ENCODE measurements at places on chromosomes 1 and 21. TPM values are rescaled to one million over a fixed set of nuclear protein-coding genes. Genes with fewer than 3 reads are reported as not detected.

The NMNAT1 gene
- 3.2 TPM for total RNA-seq

DNA sequence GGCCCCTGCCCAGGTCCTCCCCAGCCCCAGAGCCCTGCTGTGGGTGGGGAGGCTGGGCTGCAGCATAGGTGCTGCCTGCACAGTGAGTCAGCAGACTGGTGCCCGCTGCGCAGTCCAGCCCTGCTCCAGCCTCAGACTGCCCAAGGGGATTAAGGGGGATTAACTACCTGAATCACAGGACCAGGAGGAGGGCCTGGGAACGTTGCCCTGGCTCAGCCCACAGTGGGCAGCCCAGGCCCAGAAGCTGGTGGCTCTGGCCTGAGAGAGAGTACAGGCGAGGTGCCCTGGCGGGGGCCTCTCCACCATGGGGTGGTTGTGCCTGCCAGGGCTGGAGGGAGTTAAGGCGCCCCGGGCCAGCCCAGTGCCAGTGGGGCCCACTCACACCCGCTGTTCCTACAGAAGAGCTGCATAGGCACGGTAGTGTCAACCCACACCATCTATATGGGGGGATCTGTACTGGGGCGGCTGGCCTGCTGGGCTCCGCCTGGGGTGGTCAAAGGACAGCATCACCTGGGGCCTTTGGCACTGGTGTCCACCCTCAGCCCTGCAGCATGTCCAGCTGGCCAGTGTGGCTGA lies 2.3 kb downstream of the OBSCN start:
- peak; percentile 68 for DNase-seq

DNA sequence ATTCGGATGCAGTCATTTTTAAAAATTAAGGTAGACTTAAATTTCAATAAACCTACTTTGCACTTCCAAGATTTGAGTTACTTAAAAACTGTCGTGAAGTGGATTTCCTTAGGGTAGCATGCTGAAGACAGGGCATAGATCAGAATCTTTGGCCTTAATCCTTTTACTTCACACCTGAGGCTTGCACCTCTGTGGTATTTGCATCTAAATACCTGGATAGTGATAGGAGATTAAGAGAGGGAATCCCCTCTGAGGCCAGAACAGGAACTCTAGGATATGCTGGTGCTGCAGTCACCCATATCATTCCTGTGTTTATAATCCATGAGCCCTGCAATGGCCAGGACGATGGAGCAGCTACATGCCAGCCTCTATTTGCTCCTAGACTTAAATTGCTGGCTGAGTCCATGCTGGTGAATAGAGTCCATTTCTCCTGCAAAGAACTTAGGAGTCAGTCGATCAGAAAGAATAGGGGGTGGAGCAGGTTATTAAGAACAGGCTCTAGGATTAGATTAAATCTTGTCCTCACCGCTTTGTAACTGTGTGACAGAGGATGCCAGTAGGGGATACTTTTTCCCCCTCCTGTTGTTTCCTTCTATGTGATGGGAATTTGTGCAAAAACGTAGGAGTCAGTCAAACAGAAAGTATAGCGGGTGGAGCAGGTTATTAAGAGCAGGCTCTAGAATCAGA lies 333.6 kb downstream of the DUSP10 start:
- DNase-seq, result no peak

DNA sequence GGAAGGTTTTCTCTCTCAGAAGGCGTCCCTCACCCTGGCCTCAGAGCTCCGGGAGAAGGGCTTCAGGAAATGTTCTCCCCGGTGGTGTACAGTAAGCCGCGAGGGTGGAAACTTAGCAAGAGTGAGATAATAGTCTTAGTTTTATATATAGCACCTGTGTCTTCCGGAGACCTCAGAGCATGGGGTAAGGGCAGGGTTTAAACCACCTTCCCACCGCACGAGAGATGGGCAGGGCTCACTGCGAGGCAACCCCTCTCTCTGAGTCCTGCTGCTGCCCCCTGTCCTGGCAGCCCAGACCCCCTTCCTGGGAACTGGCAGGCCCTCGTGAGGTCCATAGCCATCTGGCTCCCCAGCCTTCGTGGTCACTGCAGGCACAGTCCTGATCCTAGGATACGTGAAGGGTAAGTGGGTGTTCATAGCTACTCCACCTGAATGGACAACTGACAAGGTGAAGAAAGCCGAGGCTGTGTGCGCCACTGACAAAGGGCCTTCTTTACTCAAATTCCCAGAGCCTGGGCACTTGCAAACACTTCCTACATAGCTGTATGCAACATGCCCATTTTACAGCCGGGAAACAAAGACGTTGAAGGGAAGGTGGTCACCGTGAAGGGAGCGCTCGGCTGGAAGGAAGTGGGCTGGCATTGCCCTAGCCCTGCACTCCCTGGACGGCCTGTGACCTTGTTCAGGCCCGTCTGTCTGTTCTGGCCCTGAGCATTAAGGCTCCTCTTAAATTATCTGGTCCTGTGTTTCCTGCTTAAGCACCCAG lies 26.9 kb downstream of the ITPKB start:
- no peak for DNase-seq

All from lower leg skin (tissue), 4 donors.